ENCODE measurements at places on chromosomes 11 and 22.

DNA sequence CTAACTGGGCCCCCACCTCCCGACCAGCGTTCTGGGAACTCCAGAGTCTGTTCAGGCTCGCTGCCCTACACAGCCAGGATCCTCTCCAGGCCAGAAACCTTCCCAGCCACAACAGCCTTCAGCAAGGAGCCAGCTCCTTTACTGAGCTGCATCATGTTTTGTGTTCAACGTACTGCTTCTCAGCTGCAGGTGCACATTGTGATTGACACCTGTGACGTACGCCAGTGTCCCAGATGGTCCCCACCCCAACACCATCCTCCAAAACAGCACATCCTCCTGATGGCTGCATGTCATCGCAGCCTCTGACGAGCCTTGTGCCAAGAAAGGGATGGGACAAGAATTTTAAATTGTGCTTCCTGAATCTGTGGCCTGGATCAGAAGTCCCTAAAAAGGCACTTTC is 117.5 kb downstream of the SPATA19 start:
- DNase-seq: no peak

DNA sequence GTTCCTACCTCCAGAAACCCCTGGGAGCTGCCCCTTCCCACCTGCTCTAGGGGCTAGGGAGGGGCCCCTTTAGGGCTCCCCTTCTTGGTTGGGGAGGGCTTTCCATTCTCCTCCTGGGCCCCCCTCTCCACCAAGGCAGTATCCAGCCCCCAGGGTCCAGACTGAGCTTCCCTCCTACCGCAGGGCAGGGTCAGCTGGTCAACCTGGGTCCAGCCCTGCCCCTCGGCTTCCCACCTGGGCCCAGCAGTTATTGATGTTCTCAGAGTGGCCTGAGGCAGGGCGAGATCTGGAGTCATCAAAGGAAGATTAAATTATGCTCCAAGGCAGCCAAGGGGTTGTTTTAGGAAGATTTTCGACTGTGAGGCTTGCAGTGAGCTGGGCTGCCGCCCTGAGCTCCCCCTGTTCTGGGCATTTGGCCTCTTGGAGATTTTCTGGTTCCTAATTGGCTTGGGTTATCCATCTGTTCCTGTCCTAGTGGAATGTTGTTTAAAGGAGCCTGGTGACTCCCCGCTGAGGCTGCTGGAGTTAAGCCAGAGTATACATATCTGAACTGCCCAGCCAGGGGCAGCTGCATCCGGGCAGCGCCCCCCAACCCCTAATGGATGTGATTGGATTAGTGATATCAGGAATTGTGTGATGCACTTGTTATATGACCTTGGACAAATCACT is 1.8 kb upstream of the SLC22A8 start:
- DNase-seq: no peak

DNA sequence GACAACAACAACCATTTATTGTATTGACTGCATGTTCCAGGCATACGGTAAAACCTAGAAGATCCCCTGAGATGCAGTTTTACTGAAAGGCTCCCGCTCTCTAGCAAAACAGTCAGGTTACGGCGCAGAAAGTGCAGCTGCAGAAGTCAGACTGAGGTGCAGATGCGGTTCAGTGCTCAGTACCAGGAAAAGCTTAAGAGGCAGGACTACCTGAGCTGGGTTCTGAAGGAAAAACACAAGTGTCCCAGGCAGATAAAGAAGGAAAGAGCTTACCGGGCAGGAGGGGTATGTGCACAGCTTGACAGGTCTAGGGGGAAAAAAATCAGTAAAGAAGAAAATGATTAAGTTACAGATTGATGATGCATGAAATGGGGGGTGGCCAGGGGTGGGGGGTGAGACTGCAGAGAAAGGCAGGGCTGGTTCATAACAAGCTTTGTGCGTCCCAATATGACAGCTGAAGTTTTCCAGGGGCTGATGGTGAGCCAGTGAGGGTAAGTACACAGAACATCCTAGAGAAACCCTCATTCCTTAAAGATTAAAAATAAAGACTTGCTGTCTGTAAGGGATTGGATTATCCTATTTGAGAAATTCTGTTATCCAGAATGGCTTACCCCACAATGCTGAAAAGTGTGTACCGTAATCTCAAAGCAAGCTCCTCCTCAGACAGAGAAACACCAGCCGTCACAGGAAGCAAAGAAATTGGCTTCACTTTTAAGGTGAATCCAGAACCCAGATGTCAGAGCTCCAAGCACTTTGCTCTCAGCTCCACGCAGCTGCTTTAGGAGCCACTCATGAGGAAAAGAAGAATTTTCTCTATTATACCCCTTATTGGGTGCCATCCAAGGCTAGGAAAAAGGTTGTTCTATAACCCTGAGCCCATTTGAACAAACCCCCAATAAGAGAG is 11.9 kb downstream of the LARGE1 start:
- DNase-seq: no peak

- DNase-seq: no peak
Measured at GRCh38 chr11:84993386-84993785, 633.8 kb downstream of the DLG2 start.

DNA sequence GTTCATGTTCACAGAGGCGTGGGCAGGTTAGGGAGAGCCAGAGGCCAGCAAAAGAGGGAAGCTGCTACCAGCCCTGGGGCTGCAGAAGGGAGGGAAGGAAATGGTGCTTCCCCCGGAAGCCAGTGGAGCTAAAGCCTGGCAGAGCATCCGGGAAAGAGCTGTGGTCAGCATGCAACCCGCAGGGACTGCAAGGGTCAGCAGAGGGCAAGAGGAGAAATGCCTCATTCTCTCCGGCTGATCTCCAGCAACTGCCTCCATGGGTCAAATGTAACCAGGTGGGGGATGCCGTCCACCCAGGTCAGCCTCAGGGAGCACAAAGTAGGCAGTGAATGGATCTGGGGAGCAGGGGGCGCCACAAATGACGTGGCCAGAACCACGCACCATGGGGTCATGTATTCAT is 36.9 kb upstream of the PRR5 start:
- DNase-seq: no peak

- DNase-seq: no peak
Measured at GRCh38 chr22:35749808-35750207, 32.1 kb downstream of the APOL5 start.

- DNase-seq: no peak
Measured at GRCh38 chr22:41725510-41726110, 26.3 kb downstream of the MEI1 start.

DNA sequence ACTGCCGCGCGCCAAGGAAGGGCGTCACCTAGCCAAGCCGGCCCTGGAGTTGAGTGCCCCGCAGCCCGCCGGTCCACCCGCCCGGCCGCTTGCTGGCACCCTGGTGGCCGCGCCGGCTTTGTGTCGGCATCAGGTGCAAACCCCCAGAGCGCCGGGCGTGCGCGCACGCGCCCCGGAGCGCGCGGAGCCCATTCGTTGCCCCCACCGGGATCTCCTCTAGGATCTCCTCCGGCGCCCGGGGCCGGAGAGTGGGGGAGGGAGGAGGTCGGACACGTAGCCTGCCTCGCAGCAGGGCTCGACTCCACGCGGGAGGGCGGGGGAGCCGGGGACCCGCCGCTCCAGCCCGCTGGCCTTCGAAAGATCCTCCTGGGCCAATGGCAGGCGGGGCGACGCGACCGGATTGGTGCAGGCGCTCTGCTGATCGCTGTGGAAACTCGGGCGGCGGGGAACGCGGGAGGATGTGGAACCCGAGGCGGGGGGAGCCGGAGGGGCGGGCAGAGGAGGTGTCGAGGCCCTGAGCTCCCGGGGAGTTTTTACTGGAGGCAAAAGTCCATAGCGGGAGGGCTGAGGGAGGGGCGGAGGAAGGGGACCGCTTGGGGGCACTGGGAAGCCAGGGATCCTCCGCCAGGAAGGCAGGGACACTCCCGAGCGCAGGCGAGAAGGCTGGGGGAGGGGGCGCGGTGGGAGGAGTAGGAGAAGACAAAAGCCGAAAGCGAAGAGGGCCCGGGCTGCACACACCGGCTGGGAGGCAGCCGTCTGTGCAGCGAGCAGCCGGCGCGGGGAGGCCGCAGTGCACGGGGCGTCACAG is at the start of gene FADS2:
Gene FADS2 (plus strand): TSS at position 730 of the 808 bp plus-strand sequence. CDS start 91 bp downstream, outside the sequence.
- DNase-seq: peak; percentile 41

DNA sequence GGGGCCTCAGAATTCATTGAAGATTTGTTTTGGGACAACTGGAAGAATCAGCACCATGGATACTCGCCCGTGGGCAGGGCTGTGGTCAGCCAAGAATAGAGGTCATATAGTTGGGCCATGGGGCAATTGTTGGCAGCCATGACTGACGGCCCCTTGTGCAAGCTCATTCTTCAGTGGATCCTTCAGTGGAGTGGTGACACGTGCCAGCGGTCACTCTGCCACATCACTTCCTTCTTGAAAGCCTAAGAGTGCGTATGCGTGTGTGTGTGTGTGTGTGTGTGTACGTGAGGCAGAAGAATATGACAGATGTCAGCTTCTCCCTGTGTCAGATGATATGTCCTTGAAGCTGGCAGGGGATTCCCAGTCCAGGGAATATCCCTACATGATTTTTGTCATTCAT is 1.8 kb upstream of the IL18BP start:
- no peak for DNase-seq

DNA sequence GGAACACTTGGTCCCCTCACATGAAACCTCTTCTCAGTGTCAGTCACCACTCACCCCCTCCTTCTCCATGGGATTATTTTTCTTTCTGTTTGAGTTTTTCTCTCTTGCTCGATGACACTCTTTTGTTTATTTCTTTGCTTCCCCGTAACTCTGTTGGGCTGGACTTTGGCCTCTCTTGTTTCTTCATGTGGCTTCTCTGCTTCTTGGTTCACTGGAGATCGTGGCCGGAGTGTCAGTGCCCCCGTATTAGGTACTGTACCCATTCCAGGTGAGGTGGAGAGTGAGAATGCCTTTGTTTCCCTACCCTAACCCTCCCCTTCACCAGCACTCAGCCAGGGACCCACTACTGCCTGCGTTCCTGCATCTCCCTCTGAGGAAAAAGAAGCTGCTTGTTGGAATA is 32.5 kb downstream of the CYB5R2 start:
- no peak for DNase-seq

DNA sequence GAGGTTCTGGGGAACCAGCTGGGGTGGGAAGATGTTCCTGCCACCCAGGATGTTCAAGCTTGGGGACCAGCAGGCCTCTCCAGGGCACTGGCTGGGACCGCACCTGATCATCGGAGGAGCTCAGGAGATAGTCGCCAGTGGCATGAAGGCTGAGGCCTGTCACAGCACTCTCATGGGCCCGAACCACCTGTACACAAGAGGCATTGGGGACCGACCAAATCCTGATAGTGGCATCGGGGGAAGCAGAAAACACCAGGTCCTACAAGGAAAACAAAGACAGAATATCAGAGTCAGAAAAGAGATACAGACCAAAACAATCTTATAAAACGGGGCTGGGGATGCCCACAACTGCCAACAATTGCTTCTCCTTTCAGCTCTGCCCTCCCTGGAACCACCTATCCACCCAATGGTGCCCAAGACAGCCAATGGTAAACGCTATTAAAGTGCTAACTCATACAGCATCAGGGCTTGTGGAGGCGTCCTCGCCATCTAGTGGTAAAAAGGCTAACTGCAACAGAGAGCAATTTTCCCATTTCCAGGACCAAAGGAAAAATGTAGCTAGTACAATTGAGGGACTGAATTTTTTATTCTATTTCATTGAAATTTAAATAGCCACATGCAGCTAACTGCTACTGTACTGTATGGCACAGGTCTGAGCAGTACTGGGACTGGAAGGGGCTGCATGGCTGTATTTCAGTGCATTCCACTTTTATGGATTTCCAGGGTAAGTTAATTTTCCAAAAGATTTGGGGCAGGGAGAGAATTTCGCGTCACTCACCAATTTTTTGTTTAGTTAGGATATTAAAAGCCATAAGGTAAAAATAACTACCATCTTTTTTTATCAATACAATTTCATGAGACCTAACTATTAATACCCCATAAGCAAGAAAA is 7.1 kb downstream of the PRPF19 start:
- no peak for DNase-seq
